Liver (tissue), 10 donors: ENCODE measurements at places on chromosomes 2 and 18. TPM values are rescaled to one million over a fixed set of nuclear protein-coding genes. Genes with fewer than 3 reads are reported as not detected.
A peak's percentile ranks its signal among the peaks of the same experiment; 100 is the strongest.

Gene STON1
- polyA plus RNA-seq: 0.90 TPM

Gene RHOB
- 207 TPM for polyA plus RNA-seq

Gene MC5R
- not detected for polyA plus RNA-seq

Gene PLEK
- 2.6 TPM for polyA plus RNA-seq

DNA sequence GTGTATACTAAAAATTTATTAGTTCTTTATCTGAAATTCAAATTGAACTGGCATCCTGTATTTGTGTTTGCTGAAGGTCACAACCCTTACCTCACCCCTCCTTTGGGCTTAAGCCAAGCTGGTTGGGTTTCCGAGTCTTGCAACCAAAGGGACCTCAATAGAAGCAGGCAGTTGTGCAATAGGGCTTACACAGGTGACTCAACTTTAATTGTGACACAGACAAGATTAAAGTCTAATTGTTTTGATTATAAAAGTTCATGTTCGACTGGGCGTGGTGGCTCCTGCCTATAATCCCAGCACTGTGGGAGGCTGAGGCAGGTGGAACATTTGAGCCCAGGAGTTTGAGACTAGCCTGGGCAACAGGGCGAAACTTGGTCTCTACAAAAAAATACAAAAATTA, 71.5 kb downstream of the RAB31 start:
- no peak for DNase-seq

Gene CFAP210
- polyA plus RNA-seq: 0.02 TPM

Gene DIPK1C
- polyA plus RNA-seq: not detected

DNA sequence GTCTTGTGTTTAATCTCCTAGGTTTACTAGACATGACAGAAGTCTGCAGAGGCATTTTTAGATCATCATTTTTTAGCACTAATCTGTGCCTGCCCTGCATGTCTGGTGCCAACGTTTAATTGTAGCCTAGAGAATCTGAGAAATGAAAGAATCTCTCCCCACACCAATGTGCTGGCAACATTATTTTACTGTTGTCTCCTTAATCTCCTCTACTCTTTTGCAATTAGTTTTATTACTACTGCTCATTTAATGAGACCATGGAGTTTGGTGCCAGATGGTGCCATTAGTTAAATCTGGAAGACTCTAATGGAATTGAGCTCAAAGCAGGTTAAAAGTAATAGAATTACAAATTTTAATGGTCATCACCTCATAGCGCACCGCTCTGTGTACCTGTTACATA, 4.0 kb upstream of the SPP2 start:
- DNase-seq: no peak

Gene C1QL2
- polyA plus RNA-seq: not detected

Gene TUBA4B
- polyA plus RNA-seq: 0.20 TPM

- no peak for DNase-seq
Measured at GRCh38 chr2:5657231-5657630, 35.0 kb upstream of the SOX11 start.

DNA sequence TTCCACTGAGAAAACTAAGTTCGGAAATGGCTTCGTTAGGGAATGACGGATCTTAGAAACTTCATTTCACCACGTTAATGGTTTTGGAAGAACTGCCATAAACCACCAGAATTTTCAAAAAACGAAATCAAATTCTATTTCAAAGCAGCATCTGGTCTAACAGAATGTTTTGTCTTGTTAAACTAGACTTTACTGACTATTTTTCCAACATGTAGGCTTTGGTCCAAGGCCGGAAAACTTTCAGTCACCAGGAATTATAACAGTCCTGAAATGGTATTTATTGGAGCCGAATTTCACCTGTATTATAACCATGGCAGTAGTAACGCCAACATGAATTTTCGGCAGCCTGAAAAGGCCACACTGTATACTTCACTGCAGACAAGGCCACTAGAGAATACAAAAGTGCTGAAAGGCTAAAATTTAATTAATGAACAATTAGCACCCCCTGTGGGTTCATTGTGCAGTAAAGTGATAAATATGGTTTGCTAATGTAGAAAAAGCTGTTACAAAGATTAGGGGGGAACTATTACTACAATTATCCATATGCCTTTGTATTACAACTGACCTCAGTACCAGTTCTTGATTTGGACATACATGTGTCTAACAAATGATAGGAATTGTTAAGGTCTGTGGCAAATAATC, 116.4 kb downstream of the ZNF521 start:
- DNase-seq: no peak

DNA sequence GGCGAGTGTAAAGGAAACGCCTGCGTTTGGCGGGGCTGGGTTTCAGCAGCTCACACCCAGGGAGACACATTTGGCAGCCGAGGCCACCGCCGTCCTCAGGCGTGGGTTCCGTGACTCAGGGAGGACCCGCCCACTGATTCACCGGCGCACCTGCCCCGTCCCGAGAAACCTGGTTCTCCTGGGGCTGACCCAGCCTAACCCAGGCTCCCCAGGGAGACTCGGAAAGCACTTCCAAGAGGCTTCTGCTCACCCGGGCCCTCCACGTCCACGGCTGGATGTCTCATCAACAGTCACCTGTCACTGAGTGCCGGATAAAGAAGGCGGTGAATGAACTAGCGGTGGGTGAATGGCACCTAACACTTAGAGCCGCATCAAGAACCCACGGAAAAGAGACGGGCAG, 126.4 kb upstream of the CTDP1 start:
- DNase-seq: no peak

GRCh38 chr2:24972315-24972961, 683 bp upstream of the DNAJC27 start:
- peak; percentile 65 for DNase-seq

DNA sequence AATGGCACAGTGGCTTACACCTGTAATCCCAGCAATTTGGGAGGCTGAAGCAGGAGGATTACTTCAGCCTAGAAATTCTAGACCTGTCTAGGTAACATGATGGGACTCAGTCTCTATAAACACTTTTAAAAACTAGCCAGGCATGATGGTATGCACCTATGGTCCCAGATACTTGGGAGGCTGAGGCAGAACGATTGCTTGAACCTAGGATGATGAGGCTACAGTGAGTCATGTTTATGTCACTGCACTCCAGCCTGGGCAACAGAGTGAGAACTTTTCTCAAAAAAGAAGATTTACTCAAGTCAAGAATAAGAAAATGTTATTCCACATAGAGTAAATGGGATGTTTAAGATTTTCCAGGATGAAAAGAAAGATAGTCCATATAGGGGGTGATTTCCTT, 158.6 kb downstream of the HNMT start:
- no peak for DNase-seq

GRCh38 chr2:121735518-121736074, 1.1 kb downstream of the NIFK start:
- no peak for DNase-seq

DNA sequence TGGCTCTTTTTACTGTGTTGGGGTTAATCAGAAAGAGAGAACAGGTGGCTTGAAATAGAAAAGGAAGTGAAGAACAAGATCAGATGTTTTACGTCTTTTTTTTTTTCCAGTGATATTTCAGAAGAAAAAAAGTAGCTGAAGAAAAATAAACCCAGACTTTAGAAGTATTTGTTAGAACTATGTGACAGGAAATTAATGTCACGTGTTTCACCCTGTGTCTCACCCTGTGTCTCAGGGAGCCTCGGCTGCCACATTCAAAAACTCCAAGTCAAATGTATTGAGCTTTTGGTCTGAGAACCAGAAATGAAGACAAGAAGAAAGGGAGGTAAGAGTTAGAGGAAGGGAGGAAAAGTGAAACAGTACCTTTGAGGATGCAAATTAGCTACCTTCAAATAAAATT, 38.0 kb downstream of the AKAIN1 start:
- DNase-seq: no peak

DNA sequence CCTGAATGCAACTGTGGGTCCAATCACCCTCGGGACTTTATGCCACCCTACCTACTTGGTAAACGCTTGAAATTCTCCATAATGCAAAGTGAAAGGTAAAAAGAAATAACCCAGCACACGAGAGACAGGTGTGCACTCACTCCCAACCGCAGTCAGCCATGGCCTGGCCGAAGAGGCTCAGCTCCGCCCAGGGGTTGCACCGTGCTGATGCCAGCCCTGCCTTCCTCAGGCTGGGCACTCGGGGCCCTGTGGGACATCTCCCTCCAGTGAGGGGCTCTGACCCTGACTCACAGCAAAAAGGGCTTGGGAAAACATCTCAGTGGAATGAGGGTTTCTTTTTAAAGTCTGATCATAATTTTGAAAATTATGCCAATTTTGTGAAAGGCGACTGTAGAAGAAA, 13.3 kb downstream of the SLC66A2 start:
- no peak for DNase-seq

GRCh38 chr2:155947069-155947468, 385.5 kb downstream of the NR4A2 start:
- DNase-seq: no peak

GRCh38 chr2:8837795-8838140, 355 bp upstream of the KIDINS220 start:
- DNase-seq: no peak

DNA sequence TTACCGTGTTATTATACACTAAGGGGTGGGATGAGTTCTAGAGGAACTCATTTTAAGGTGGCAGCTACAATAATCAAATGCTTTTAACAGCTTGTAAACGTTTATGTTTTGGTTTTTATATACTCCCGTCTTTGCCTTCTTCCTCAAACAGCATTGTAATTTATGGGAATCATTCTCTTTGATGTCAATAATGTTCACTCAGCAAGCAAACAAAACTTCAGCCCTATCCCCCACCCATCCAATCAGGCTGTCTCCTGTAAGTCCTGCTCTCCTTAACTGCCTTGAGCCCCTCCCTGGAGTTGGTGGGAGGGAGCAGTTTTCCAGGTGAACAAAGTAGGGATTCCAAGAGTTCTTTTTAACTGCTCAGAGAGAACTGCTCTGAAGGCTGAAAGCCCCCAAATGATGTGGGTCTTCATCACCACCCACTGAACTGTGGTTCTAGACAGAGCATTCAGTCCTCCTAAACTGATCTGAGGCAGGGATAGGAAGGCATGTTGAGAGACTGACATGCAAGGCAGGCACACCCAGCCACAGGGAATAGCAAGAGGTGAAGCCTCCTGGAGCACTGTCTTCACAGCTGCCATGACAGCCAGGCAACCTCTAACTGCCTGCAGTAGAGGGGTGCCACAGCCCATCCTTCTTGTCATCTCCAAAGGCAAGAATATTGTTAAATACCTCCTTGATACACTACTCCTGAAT, 17.5 kb downstream of the MYO5B start:
- DNase-seq: no peak

Gene TTC39C
- polyA plus RNA-seq: 41.9 TPM

- no peak for DNase-seq
Measured at GRCh38 chr2:180246268-180246667, 239.2 kb upstream of the CWC22 start.
